ENCODE measurements at places on chromosomes 3 and 15. TPM values are rescaled to one million over a fixed set of nuclear protein-coding genes. Genes with fewer than 3 reads are reported as not detected.

The APBA2 gene
- total RNA-seq = 1.5 TPM

The SPATA12 gene
- total RNA-seq = not detected

The TWF2 gene
- total RNA-seq = 67.8 TPM

The ANO10 gene
- total RNA-seq = 41.3 TPM

The TMEM158 gene
- 5.0 TPM for total RNA-seq

The GPR62 gene
- not detected for total RNA-seq

The LRRC49 gene
- 27.0 TPM for total RNA-seq

The RASL12 gene
- not detected for total RNA-seq

The QTRT2 gene
- 20.8 TPM for total RNA-seq

The KNL1 gene
- 1.8 TPM for total RNA-seq

The SPTBN5 gene
- 17.0 TPM for total RNA-seq

The EPHB1 gene
- not detected for total RNA-seq

The KLHL40 gene
- total RNA-seq = not detected

The ENTPD3 gene
- total RNA-seq = 3.2 TPM

The CCDC33 gene
- not detected for total RNA-seq

The SV2B gene
- 0.33 TPM for total RNA-seq

The KLHL6 gene
- total RNA-seq = 0.67 TPM

The HERC2 gene
- 61.0 TPM for total RNA-seq

The TNFAIP8L3 gene
- total RNA-seq = 3.6 TPM

The CCR3 gene
- not detected for total RNA-seq

The ADAMTS17 gene
- 1.7 TPM for total RNA-seq

The SLCO3A1 gene
- 9.5 TPM for total RNA-seq

The TRPM1 gene
- not detected for total RNA-seq

The TRH gene
- total RNA-seq = not detected

The CHRNA5 gene
- 13.9 TPM for total RNA-seq

The SLC15A2 gene
- 0.43 TPM for total RNA-seq

The PLA2G4D gene
- total RNA-seq = under 0.01 TPM

The DUOXA2 gene
- total RNA-seq = not detected

The SLC28A1 gene
- not detected for total RNA-seq

The CLEC3B gene
- 0.33 TPM for total RNA-seq

The PLXNA1 gene
- 104 TPM for total RNA-seq

The AHSG gene
- 0.67 TPM for total RNA-seq

The TMEM207 gene
- not detected for total RNA-seq

Measured in mammary epithelial cell (primary cell).